ENCODE measurements at places on chromosomes 7 and 10.

DNA sequence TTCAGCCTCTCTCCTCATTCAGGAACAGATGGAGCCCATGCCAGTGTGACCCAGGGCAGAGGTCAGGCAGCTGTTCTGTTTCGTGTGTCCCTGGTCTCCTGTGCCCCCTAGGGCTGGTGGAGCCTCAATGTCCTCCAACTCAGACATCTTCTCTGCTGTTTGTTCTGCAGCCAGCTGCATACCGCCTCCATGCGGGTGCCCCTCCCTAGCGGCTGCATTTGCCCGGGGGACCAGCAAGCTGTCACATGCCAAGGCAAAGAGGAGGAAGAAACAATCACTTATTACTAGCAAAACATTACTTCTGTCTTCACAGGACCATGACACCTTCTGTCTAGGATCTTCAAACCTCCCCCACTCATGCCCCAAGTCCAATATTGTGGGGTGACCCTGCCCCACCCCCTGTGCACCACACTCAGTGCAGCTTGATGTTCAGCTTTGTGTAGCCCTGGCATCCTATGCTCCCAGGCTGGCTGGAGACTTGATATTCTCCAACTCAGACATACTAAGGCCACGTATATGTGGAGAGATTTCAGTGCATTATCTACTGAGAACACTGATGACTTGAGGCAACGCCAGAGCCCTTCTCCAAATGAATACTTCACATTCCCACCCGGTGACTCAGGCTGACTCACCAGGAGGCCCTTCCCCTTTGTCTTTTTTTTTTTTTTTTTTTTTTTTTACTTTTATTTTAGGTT is 188.9 kb downstream of the SKIDA1 start:
- no peak for DNase-seq

GRCh38 chr7:106979551-106980357 is 64.8 kb upstream of the PRKAR2B start:
- no peak for DNase-seq

DNA sequence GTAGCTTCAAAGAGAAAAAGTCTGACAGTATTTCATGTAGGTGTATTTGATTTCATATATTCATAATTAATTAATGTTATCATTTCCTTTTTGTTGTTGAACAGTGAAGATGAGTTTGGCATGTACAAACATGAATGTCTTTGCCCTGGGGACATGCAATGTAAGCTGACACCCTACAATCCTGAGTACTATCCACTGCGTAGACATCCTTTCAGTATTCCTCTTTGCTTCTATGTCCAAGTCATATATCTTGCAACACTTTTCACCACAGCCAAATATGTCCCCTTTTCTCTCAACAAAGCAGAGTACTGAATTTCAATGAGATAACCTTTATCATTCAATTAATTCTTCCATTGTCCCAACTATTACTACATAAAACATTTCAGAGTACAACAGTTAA is 93.6 kb downstream of the GPR37 start:
- DNase-seq, result no peak

- DNase-seq, result no peak
Observed at GRCh38 chr10:9209105-9209798, 1154.8 kb downstream of the GATA3 start.

DNA sequence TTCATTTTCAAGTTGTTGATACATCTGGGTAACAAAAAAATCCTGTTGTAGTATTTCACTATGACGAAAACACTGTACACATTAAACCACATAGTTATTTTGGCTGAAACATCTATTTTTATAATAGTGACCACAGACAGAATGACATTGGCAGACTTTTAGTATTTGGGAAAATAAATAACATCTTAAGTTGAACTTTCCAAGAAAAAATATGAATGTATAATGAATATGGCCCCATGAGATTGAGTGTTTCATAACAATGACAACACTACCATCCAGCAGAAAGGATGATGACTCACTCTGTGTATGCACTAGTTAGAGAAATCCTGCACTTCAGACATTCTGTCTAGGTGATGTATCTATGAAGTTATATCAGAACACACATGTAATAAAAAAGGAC is 118.1 kb downstream of the SEMA3D start:
- no peak for DNase-seq

DNA sequence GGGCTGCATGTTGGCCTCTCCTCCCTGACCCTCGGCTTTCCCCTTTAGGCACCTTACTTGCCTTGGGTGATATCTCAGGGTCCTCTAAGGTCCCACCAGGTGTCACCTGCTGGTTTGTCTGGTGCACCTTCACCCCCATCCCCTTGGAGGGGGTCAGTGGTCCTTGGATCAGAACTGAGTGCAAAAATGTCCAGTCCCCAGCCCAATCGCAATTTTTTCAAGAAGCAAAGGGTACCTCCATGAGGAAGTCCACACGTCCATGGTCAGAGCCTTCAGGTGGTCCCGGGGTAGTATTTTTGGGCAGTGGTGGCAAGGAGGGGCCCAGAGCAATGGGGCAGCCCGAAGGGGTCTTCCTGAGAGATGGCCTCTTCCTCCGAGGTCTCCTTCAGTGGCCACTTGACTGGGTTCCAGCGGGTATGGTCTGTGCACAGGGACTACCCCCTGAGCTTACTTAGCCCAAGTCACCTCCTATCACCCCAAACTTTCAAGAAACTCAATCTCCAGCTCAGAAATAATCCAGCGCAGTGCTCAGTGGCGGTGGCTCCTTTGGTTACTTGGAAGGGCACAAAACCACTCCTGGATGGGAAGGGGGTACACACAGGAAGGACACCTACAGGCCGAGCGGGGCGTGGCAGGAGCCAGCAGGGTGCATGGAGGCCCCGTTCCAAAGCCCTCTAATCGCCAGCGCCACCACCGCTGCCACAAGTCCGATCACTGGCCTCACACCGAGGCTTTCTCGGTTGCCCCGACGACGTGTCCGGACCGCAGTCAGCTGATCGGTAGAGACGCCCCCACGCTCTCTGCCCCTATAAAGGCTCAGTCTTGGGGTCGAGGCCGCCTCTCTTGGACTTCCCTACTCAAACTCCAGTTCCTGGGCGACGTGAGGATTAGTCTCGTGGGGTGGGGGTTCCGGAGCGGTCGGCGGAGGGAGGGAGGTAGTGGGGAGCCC is 4.5 kb downstream of the SAP25 start:
- DNase-seq, result peak; percentile 33

DNA sequence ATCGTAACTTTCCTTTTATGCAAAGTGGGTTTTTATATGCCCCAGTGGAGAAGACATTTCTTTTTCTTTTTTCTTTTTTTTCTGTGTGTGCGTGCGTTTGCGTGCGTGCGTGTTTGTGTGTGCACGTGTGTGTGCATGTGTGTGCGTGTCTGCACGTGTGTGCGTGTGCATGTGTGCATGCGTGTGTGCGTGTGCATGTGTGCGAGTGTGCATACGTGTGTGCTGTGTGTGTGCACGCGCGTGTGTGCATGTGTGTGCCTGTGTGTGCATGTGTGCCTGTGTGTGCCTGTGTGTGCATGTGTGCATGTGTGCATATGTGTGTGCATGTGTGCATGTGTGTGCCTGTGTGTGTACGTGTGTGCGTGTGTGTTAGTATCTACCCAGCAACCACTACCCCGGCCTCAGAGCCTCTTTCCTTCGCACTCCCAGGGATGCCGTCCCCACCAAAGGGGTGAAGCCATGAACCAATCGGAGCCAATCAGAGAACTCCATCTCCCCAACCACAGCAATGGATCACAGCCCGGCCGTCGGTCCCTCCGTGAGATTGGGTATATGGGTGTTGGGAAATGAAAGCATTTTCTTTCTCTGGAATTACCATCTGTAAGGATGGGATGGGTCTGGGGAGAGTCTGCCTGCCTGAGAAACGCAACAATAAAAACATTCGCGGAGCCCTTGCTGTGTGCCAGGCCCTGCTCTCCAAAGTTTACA is 92.3 kb downstream of the ELFN1 start:
- no peak for DNase-seq

GRCh38 chr7:80773787-80774508 is 135.5 kb downstream of the CD36 start:
- DNase-seq, result no peak

DNA sequence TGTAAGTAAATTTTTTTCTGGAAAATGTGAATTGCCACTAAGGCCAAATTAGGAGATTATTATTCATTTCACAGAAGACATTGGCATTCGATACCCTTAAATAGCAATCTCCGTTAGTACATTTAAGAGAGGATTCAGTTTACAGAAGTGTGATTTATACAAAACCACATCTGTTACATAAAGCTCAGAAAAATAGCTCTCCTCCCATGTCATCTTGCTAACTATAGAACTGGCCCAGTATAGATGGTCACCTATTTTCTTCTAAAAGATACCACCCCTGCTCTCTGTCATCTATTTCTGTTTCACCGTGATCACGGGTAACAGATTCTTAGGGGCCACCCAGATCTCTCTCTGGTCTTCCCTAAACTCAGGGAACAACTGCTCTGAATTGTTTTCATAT is 119.1 kb downstream of the HIP1 start:
- no peak for DNase-seq

GRCh38 chr10:51082857-51083256 is 8.6 kb downstream of the PRKG1 start:
- DNase-seq, result no peak

DNA sequence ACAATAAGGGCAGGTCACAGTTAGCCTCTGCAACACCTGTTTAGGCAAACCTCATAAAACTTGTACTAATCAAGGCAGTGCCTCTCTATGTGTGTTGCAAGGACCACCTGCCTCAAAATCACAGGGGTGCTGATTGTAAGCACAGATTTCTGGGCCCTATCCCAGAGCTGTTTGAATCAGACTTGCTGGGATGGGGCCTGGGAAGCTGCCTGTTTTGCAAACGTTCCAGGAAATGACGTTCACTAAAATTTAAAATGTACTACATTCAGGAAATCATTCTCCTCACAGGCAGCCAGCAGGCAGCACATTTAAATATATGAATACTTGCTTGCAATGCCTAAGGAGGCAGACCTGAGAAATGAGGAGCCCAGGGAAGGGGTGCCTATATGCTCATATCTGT is 4.3 kb upstream of the GRM8 start:
- DNase-seq, result no peak

GRCh38 chr7:8226501-8226900 is 35.5 kb downstream of the ICA1 start:
- no peak for DNase-seq

DNA sequence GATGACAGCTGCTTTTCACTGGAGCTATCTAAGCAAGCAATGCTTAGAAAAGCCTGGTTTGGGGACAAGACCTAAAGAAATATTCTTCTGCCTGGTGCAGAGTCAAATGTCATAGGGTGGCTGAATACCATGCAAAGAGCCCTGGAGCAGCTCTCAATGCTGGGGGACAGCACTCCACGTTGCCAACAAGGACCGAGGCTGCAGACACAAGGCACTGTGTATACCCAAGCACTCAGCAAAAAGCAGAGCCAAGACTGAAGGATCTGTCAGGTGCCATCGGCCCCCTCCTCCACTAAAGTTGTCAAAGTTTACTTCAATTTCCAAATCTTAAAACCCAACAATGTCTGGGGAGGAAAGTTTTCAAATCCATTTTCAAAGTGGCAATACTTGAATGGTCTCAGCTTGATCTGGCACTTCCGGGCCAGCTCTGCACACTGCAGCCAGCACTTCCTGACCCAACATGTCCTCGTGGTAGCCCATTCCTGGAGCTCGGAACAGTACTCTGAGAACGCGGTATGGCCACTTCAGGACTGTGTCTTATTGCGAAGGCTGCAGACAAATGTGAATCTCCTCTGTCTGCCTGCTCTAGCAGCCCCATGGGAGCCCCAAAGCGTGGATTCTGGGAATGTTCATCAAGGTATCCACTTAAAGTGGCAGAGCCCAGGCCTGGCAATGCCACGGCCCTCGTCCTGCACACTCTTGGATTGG is 191.8 kb downstream of the TNS3 start:
- DNase-seq, result no peak

GRCh38 chr10:122543676-122544445 is 16.7 kb upstream of the DMBT1 start:
- no peak for DNase-seq

DNA sequence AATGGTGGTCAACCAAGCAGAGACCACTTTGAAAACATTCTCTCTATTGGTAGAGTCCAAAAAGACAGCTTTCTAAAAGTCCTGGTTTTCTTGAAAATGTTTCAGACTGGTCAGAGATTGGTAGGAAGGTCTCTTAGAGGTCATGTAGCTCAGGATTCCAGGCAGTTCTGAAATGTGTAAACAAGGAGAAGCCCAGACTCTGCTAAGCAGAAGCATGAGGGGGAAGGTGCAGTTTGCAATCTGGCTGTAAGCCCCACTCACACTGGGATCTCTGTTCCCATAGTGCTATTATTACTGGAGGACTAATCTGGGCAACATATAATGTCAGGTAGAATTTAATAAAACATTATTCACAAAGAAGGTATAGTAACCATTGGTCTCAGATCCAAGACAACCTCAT is 101.1 kb downstream of the MAGI2 start:
- no peak for DNase-seq

DNA sequence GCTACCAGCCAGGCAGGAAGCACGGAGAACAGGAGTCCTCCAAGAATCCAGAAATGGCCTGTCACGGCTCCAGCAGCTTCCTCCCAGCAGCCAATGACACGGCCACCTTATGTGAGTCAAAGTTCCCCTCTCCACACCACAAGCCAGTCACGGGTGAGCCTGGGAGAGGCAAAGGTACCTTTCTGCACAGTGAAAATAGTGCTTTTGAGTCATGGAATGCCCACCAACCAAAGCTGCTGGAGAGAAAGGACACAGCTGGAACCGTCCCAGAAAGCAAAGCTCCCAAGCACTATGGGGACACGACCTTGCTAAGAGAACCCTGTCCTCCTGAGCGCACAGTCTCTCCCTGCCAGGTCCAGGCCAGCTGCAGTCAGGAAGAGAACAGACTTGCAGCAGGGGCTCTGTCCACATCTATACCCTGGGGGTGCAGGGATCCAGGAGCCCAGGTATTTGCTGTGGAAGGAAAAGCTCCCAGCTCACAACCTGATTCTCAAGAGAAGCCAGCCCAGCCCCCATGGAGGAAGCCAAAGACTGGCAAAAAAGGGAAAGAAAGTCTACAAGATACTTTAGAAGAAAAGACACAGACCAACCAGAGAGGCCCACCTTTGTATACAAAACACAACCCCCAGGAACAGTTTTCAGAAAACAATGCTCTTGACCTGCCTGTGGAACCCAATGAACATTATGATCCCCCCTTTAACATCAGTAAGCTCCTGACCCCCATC is 24.4 kb downstream of the C10orf71 start:
- DNase-seq, result no peak

GRCh38 chr10:32338262-32338661 is 8.7 kb downstream of the EPC1 start:
- DNase-seq, result no peak

GRCh38 chr10:4851846-4852245 is 25.8 kb downstream of the AKR1E2 start:
- DNase-seq, result no peak

DNA sequence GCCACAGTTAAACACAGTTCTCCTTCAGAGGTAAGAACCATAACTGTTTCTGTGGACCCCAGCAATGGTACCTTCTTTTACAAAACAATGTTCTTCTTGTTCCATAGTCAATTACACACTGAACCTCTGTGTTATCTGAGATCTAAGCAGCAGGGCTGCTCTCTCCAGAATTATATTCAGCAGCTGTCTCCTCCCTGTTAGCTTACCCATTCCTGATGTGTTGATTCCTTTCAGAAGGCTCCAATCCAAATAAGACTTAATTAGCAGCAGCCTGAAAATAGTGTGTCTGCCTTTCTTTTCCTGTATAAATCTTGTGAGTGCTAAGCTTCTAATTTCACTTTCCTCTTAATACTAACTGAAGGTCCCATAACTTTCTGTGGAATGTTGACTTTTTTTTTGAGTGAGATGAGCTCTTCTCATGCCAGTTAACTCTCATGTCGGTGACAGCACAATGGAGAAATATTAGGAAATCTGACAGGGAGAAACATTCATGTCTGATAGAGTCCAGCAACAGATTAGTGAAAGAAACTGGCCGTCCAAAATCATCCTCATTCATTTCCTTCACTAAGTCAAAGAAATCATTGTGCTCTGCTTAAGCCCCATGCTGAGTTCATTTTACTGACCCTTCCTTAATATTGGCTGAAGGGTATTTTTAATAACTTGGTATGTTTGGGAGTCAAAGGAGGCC is 226.5 kb downstream of the PRKG1 start:
- DNase-seq, result no peak
